Inflammatory macrophage treated with lipopolysaccharide for 1 hour (primary cell): ENCODE measurements at places on chromosomes 2 and 18.

- DNase-seq, result no peak
Measured at GRCh38 chr2:233689031-233689430, 3.7 kb upstream of the UGT1A6 start.

DNA sequence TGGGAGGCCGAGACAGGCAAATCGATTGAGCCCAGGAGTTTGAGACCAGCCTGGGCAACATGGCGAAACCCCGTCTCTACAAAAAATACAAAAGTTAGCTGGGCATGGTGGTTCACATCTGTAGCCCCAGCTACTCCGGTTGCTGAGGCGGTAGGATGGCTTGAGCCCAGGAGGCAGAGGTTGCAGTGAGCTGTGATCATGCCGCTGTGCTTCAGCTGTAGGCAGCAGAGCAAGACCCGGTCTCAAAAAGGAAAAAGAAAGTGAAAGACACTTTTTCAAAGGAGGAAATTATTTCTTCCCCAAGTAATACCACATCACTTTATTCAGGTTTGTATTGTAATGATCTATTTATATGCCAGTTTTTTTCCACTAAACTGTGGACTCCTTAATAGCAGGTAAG, 35.7 kb upstream of the TAF4B start:
- no peak for DNase-seq

GRCh38 chr18:57389271-57389670, 36.9 kb downstream of the ST8SIA3 start:
- no peak for DNase-seq

- DNase-seq, result peak; percentile 10
Measured at GRCh38 chr2:97868986-97869721, 126.6 kb downstream of the TMEM131 start.

GRCh38 chr2:55524884-55525437, 5.4 kb downstream of the CFAP36 start:
- DNase-seq, result no peak

- no peak for DNase-seq
Measured at GRCh38 chr2:191358325-191359025, 113.3 kb downstream of the MYO1B start.
